ENCODE measurements at places on chromosomes 7 and 10.

- peak; percentile 12 for DNase-seq
These were observed 513 bp downstream of the ODAD2 start for GRCh38 chr10:27998178-27998953.

DNA sequence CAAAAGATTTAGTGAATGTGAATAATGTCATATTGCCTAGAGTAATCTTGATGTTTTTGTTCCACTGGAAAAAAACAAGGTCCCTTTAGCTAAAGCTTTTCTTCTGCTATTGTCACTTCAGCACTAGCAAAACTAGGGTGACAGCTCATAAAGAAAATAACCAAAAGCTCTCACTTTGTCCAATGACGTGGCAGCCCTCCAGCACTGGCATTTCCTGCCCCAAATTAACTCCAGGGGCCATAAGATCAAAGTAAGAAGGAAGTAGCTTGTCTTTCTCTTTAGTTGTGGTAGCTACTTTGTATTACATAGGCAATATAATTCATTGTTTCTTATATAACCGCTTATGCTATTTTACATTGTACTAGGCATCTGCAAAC, 47.3 kb downstream of the LRRN3 start:
- DNase-seq = peak; percentile 36

- DNase-seq = no peak
These were observed 1053.9 kb downstream of the CNTNAP2 start for GRCh38 chr7:147170341-147171012.

- peak; percentile 98 for DNase-seq
These were observed 21.4 kb upstream of the TPST1 start for GRCh38 chr7:66183700-66184099.

GRCh38 chr7:48088559-48089045, 463 bp upstream of the UPP1 start:
- peak; percentile 98 for DNase-seq

DNA sequence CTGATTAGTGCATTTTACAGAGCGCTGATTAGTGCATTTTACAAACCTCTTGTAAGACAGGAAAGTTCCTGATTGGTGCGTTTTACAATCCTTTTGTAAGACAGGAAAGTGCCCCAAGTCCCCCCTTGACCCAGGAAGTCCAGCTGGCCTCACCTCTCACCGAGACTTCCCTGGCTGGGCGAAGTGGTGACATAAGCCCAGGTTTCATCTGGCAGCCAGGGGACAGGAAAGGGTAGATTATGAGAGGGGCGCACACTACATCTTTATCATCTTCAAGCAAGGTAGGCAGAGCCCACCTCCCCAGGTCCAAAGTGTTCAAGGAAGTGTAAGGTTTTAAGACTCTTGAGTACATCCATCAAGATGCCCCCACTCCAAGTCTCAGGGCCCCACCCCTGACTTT, 5.5 kb upstream of the GDF10 start:
- no peak for DNase-seq

- DNase-seq = no peak
These were observed 353.2 kb downstream of the ADRA2A start for GRCh38 chr10:111430070-111430469.

GRCh38 chr7:127995881-127996215, 35.4 kb downstream of the LRRC4 start:
- DNase-seq = no peak

DNA sequence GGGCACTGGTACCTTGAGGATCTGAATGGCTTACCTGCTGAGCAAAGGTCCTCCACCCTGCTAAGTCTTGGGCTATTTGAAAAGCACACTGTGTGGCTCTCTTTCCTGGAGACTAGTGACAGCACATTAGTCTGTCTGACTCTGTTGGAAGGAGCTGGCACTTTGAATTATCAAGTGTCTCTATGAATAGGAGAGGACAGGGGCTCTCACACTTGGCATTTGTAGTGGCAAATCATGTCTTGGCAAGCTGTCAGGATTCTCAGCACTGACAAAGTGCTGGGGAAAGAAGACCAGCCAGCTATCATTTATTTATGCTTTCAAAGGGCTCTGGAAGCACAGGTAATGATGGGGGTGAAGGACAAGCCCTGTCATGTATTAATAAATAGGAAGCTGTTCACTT, 62.8 kb downstream of the MTPN start:
- no peak for DNase-seq

- DNase-seq = no peak
These were observed 11.7 kb downstream of the CASP7 start for GRCh38 chr10:113691381-113691780.
